RCC 7860 (cell line): ENCODE measurements at places on chromosomes 3 and 15.

GRCh38 chr15:77059786-77060361 is 11.0 kb downstream of the TSPAN3 start:
- no peak for DNase-seq

DNA sequence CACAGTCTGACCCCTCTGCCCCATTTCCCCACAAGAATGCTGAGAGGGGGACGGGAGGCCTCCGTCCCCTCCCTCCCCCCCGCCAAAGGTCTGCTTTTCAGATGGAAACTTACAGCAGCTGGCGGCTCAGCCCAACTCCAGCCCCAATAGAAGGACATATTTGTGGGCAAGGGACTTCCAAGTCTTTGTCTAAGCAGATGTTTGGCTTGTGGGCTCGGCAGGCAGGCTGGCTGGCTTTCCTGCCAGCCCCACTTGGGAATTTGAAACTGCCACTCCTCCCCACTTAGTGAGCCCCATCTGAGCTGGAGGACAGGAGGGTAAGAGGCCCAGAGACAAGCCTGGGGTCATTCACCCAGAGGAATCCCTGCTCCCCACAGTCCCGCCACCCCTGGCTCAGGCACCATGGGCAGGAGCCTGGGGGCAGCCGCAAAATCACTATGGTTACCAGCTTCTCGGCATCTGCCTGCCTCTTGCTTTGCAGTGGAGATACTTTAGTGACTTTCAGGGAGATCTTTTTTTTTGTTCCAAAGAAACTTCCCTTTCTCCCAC is 53.6 kb downstream of the LMCD1 start:
- DNase-seq: no peak

GRCh38 chr3:20121088-20121487 is 64.9 kb downstream of the SGO1 start:
- DNase-seq: no peak

DNA sequence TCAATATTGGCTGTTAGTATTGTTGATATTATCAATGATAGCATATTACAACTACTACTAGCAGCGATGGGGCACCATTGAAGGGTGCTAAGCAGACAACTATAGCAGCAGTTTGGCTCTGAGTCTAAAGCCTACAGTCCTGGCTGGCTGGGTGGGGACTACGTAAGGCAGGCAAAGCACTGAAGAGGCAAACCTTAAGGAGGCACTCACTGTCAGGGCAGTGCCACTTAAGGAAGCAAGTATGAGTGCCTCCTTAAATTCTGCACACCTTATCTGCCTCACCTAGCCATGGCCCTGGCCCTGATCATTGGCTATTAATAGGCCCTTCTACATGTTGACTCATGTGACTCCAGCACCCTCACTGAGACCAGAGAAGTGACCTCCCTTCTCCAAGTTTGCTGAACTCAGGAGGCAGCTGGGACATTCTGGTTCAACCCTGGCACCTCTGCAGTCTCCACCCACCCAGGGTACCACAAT is 20.6 kb downstream of the CDCP1 start:
- DNase-seq: peak; percentile 25

DNA sequence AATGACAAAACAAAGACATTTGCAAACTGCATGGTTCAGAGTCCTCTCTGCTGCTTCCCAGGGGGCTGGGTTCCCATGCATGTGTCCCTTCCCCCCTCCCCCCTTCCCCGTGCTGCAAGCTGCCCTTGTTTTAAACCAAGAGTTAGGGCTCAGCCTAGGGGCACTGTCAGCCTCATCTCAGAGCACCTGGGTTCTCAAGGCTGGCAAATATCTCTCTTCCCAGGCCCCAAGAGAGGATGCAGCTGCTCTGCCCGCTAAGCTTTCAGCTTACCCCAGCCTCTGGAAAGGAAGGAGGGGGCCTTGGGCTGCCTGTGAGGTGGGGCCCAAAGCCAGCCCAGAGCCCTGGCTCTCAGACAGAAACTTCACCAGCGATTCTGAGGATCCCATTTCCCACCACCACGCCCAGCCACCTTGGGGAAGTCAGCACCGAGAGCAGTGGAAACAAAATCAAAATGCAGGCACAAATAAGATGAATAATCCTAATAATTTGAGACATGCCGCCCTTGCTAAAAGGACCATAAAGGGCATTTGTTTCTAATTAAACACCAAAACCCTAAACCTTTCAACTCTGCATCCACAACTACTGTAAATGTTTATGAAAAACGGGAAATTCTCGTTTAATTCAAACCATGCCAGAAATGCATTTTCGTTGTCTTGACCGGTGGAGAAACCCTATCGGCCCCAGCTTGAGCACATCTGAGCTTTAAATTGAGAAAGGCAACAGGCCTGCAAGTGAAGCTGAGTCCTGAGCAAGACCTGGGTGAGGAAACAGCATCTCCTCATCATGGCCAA is 67.7 kb upstream of the WNT5A start:
- DNase-seq: no peak

DNA sequence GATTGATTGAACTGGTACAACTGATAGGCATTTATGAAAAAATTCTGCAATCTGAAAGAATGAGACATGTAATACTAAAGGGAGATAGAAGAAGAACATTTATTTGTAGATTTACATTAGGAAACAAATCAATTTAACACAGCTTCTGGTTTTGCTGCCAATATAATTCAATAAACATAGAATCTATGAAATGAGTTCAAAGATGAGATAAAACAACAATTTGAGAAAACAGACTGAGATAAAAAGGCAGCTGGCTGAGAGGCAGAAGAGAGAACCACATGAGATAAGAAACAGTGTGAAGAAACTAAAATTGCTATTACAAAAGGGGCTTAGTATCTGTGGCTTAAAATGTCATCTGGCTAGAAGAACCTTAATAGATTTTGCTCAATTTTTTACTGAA is 176.6 kb downstream of the PYDC2 start:
- DNase-seq: peak; percentile 2

- peak; percentile 14 for DNase-seq
Observed at GRCh38 chr3:20080956-20081554, 40.8 kb downstream of the KAT2B start.

- DNase-seq: no peak
Observed at GRCh38 chr15:77528290-77528967, 104.3 kb downstream of the LINGO1 start.

DNA sequence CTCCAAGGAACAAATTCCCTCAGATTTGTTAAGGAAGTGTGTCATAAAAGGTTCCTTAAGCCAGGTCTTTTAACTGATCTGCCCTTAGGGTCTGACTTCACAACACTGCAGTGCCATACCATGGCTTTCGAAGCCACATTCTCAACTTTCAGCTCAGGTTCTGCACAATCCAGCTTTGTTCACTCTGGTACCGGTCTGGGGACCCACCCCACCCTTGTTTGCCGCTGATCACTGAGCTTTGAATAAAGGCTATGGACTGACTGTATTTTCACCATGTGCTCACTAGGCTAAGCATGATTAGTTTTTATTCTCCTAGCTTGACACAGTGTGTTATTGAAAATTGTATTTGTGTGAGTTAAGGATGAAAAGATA is 15.9 kb downstream of the SNX1 start:
- DNase-seq: no peak

GRCh38 chr3:45169125-45169904 is 23.1 kb upstream of the CDCP1 start:
- DNase-seq: no peak

GRCh38 chr3:151923901-151924300 is 50.5 kb downstream of the SUCNR1 start:
- DNase-seq: no peak

GRCh38 chr3:31544634-31545033 is 11.9 kb downstream of the STT3B start:
- DNase-seq: no peak

DNA sequence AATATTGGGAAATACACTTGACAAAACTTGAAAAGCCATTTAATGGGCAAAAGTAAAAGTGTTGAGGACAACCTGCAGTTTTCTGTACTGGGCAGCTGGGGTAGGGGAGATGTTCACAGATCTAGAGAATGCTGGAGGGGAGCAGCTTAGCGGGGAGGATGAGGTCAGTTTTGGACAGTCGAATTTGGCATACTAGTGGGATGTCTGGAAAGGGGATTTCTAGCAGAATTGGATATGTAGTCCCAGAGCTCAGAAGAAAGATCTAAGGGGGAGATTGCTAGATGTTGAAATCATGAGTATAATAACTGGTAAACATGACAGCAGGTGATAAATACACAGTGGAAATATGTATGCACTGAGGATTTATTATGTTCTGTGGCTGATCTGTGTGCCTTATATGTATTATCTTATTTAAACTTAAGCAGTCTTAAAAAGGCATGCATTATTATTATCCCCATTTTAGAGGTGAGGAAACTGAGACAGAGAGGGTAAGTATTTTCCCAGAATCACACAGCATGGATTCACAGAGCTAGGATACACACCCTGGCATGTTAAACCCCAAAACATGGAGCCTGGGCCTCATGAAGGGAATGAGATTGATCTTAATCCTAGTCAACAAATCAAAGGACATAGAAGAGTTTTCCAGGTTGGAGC is 42.7 kb downstream of the TLNRD1 start:
- no peak for DNase-seq

- no peak for DNase-seq
Observed at GRCh38 chr15:69377216-69377970, 36.8 kb upstream of the KIF23 start.

DNA sequence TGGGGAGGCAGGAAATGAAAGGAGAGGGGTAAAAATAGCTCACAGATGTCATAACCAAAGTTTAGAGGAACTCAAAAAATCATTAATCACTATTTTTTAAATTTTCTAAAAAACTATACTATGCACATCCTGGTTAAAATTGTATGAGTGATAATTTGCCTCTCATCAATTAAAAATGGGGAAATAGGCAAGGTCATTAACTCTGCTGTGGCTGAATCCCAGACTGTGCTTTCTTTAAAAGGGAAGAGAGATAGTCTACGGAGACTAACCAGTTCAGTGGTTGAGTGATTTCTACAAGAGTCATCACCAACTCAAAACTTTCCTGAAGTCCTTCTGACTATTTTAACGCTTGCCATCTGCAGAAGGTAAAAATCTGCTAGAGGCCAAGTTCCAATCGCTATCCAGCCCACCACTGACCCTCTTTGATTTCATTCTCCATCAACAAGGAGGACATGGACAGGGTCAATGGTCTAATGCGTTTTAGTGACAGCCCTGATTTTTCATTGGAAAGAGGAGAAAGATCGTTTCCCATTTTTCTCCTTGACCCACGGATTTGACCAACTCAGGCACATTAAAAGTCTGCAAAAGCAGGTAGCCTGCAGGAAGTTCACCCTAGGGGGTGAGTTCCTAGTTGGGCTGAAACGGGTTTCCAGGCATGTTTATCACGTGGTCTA is 850 bp downstream of the SUCLG2 start:
- DNase-seq: peak; percentile 25

- no peak for DNase-seq
Observed at GRCh38 chr3:123880998-123881561, 3.1 kb downstream of the MYLK start.

GRCh38 chr3:182980204-182981037 is at the start of gene DCUN1D1:
DCUN1D1 (minus strand) TSS chr3:182980538; CDS start chr3:182980489, 49 bp downstream.
- peak; percentile 65 for DNase-seq

GRCh38 chr3:140091143-140091542 is 156.2 kb downstream of the CLSTN2 start:
- no peak for DNase-seq

- no peak for DNase-seq
Observed at GRCh38 chr3:115022199-115022598, 124.9 kb downstream of the ZBTB20 start.

DNA sequence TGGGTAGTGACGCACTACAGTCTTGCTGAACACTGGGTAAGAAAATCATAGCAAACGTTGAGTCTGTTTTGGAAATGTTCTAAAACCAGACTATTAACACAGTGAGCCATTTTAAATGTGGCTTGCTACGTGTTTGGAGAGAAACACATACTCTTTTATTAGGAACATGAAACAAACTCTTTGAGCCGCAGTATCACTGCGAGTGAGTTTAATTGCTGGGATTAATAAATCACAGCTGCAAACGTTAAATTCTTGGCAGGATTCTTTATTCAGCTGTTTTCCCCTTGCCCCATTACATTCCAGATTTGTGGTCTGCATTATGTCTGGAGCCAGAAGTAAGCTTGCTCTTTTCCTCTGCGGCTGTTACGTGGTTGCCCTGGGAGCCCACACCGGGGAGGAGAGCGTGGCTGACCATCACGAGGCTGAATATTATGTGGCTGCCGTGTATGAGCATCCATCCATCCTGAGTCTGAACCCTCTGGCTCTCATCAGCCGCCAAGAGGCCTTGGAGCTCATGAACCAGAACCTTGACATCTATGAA is 33.6 kb downstream of the BTD start:
- DNase-seq: peak; percentile 58

DNA sequence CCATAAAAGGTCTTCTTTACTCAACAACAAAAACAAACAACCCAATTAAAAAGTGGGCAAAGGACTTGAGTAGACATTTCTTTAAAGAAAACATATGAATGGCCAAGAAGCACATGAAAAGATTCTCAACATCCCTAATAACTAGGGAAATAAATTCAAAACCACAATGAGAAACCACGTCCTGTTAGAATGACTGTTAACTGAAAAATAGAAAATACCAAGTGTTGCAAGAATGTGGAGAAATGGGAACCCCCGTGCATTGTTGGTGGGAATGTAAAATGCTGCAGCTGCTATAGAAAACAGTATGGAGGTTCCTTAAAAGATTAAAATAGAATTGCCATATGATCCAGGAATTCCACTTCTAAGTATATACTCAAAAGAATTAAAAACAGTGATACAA is 34.8 kb downstream of the NMNAT3 start:
- DNase-seq: no peak

GRCh38 chr3:155745795-155746550 is 1.1 kb upstream of the PLCH1 start:
- DNase-seq: peak; percentile 45

DNA sequence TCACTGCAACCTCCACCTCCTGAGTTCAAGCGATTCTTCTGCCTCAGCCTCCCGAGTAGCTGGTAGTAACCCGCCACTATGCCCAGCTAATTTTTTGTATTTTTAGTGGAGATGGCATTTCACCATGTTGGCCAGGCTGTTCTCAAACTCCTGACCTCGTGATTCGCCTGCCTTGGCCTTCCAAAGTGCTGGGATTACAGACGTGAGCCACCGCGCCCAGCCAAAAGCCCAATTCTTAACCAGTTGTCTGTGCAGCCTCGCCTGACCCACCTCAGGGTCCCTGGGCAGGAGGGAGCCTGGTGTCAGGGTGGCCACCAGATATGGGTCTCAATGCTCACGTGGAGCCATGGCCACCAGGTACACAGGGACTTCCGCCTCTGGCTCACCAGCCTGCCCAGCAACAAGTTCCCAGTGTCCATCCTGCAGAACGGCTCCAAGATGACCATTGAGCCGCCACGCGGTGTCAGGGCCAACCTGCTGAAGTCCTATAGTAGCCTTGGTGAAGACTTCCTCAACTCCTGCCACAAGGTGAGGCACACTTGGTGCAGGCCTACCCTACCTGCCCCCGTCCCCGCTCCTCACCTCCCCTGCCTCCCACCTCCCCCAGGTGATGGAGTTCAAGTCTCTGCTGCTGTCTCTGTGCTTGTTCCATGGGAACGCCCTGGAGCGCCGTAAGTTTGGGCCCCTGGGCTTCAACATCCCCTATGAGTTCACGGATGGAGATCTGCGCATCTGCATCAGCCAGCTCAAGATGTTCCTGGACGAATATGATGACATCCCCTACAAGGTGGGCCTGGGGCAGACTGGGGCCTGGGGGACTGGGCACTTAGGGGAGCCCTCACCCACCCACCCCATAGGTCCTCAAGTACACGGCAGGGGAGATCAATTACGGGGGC is 48.6 kb downstream of the SEMA3G start:
- DNase-seq: no peak
